ENCODE measurements at places on chromosomes 1 and 21.
A peak's percentile ranks its signal among the peaks of the same experiment; 100 is the strongest.

DNA sequence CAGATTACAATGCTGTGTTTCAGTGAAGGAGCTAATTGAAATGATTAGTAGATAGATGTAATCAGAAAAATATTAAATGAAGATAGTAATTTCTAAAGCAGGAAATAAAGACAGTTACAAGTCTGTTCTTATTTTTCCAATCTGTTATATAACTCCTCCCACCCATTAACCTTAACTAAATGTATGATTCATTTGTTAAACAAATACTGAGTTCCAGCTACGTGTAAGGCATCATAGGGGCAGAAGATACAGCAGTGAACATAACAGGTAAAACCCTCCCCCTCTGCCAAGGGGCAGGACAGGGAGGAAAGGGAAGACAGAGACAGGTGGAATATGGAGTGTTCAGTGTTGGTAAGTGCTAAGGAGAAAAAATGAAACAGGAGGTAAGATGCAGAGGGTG, at the start of gene FAM177B:
Gene FAM177B (plus strand): TSS at position 231 of the 400 bp plus-strand sequence. CDS start 9,344 bp downstream, outside the sequence.
- no peak for DNase-seq

DNA sequence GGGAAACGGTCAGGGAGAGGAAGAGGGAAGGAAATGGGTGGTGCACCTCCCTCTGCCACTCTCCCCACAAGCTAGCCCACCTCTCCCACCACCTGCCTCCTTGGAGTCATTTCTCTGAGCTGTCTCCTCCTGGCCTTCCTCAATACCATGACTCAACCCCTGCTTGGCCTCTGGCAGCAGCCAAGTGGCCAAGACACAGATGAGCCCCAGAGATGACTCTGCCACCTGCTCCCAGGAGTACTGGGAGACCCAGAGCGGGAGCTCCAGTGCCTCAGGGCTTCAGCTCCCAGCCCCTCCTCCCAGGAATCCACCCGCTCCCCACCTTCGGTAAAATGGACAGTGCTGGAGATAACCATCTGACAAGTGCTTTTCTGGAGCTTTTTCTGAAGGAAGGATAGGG, 2.6 kb downstream of the S100A16 start:
- DNase-seq = peak; percentile 18

- DNase-seq = peak; percentile 44
Observed at GRCh38 chr1:104132382-104132973, 382.8 kb downstream of the AMY1C start.

GRCh38 chr21:35436899-35437298, 387.8 kb upstream of the RUNX1 start:
- no peak for DNase-seq

GRCh38 chr1:6378096-6378746, 15.3 kb downstream of the ACOT7 start:
- DNase-seq = no peak

DNA sequence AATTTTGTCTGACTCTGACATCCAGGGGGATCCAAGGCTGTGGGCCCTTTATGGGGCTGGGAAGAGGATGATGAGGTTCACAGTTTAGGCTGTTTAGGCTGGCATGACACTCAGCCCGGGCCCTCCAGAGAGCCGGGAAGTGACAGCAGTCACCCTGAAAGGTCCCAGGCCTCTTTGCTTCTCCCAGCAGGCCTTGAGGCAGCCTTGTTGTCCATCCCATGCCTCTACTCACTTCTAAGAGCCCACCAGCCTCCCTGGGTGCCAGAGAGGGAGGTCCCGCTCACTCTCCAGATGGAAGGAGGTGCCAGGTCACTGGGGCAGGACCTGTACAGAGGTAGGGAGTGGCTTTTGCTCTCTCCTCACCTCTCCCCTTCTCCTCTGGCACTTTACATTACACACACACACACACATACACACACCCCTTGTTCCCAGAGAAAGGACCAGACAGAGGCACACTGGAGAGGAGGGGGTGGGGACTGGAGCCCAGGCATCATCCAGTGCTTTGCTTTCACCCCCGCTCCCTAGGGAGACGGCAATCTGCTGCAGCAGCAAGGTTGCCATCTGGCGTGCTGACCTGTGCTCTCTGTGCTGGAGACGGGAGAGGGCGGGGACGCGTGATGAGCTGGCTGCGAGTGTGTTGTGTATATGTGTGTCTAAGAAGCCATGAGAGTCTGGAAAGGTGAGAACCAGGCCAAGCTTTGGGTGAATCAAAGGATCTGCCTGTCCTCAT, 4.6 kb downstream of the KLHDC8A start:
- DNase-seq = peak; percentile 48

- no peak for DNase-seq
Observed at GRCh38 chr1:232944347-232944746, 6.1 kb upstream of the NTPCR start.
